NCI-H2107 (cell line): ENCODE measurements at places on chromosomes 2 and 18.
A peak's percentile ranks its signal among the peaks of the same experiment; 100 is the strongest.

DNA sequence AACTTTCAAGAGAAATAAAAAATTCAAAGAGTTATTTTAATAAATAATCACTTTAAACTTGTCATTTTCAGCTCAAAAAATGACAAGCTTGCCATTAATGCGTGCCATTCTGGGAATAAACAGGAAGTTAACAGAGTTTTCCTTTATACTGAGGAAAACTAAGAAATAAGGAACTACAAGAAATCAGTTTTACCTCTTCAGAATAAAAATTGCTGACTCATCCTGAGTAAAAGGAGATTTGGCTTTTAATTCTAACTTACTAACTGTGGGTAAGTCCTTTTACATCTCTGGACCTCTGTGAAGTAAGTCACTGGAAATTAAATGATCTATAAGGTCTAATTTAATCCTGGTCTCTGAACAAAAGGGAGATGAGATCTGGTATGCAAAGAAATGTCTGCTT, 16.1 kb downstream of the CEBPZ start:
- DNase-seq: no peak

GRCh38 chr2:47357483-47357882, 45.5 kb upstream of the MSH2 start:
- DNase-seq: no peak

- DNase-seq: no peak
Measured at GRCh38 chr2:61471905-61472805, 1.3 kb upstream of the USP34 start.

GRCh38 chr2:101369100-101369499, 18.2 kb downstream of the CREG2 start:
- DNase-seq: no peak

GRCh38 chr2:178542161-178542560, 61.9 kb downstream of the PLEKHA3 start:
- no peak for DNase-seq

- DNase-seq: no peak
Measured at GRCh38 chr2:112031473-112032223, 23.4 kb upstream of the TMEM87B start.

DNA sequence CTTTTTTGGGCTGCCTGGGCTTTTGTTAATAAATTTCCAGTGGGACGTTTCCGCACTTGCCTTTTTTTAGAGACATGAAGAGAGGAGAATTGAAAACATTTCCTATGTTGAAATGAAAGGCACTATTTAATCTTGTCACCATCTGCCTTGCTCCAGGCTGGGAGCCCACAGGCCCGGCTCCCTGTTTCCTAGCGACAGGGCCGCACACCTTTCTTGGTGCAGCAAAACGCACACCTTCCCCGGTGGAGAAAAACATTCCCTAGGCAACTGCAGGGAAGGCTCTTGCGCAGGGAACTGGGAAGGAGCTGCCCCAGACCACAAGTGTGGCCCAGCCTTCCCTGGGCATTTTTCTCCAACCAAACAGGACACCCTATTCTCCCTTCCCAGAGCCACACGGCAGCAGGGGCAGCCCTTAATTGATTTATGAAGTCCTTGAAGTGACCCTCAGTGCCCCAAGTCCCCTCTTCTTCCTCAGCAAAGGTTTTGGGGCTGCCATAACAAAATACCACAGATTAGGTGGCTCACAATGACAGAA, 132.9 kb upstream of the MSH6 start:
- DNase-seq: no peak

DNA sequence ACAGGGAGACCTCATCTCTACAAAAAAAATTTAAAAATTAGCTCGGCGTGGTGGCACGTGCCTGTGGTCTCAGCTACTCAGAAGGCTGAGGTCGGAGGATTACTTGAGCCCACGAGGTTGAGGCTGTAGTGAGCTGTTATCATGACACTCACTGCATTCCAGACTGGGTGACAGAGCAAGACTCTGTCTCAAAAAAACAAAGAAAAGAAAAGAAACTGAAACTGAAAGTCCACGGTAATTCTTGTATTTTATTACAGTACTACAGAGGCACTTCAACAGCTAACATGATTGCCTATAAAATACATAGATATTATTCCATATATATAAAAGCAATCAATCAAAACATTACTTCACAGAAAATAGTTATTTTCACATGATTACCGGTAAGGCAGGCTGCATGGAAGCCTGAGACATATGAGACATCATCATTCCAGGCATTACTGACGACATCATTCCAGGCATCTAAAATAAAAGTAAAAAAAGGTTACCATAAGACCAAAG, 23.1 kb downstream of the PRPF40A start:
- no peak for DNase-seq

DNA sequence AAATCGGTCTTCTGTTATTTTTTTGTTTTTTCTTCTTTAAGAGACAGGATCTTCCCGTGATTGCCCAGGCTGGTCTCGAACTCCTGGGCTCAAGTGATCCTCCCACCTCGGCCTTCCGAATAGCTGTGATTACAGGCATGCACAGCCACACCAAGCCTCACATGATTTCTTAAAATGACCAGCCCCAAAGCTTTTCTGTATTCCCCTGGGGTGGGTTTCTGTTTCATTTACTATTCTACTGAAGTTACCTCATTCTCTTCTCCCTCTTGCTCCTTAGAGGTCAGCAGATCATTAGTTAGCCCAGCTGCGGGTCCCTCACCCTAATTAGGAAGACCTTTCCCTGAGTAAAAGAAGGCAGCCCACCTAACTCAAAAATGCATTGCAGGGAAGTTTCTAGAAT, 27.6 kb downstream of the SLC1A4 start:
- no peak for DNase-seq

DNA sequence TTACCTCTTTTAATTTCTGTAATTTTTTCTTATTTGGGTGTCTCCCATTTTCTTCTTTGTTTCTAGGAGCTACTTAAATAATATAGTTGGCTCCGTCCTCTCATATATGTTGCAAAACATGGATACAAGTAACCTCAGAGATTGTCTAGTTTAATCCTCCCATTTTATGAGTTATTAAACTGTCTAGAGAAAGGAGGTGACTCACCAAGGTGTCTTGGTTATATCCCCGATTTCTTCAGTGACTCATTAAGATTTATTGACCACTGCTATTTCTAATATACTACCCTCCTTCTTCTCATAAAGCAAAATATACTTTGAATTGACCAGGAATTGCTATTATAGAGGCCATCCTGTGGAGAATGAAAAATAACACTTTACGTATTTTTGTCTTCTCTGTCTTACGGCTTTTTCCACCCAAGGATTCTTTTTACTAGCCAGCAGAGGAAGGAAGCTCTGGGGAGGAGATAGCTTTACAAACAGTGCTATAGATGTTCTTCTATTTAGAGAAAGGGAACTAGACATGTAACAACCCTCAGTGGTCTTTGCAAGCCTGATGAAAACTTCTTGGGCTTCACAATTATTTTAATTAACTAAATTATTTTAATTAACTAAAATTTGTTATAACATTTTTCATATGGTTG, 300.4 kb upstream of the TNP1 start:
- DNase-seq: no peak

DNA sequence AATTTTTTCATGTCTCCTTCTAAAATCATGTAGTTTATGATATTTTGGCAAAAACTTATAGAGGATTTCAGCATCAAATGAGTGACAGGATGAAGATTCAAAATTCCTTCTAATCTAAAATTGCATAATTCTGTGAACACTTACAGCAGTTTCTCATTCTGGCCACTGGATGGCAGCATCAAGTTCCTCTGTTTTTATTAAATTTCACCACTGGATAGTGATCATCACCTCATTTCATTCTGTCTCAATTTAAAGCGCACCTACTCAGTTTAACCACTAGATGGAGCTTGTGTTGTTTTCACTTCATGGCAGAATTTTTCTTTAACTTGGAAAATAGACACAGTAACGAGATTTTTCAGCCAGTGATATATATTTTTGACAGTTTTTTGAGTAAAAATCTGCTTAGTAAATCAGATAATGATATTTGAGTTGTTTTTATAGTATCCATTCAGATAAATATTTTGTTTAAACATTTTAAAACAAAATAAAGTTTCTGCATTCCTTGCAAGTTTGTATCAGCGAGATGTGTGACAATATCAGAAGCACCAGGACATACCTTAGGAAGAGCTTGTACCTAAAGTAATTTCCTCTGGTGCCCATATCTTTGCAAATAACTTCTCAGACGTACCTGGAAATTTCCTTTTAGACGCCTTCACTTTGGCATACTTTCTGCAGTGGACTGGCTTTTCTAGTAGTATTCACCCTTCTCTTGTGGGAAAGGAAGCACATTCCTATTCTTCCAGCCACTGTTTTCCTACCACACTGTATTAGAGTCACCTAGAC, 94.7 kb upstream of the ARHGAP15 start:
- peak; percentile 56 for DNase-seq

GRCh38 chr2:99112617-99113016, 28.9 kb upstream of the C2orf15 start:
- DNase-seq: no peak

GRCh38 chr2:54572636-54573536, 116.8 kb downstream of the SPTBN1 start:
- no peak for DNase-seq

DNA sequence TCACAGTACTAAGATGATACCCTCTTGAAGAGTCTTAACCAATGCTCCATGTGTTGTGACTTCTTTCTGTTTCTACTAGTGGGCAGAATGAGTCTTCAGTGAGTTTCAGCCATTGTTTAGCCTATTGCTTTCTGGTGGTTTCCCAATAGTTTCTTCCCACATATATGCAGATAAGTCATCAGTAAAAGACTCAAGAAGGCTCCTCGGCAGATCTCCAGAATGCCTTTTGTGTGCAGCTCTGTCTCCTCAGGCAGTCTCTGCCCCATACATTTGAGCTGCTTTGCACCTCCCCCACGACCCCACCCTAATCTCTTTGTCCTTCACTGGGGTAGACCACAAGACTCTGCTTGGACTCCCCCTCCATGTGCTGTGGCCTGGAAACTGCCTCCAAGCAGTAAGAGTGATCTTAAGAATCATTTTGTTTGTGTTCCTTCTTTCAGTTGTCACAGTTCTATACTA, 71.6 kb upstream of the CHRNA1 start:
- no peak for DNase-seq

GRCh38 chr2:28546242-28546641, 50.4 kb downstream of the PLB1 start:
- no peak for DNase-seq

- no peak for DNase-seq
Measured at GRCh38 chr2:122822319-122822718, 1066.9 kb downstream of the TSN start.

GRCh38 chr2:33042819-33043218, 96.1 kb downstream of the LTBP1 start:
- no peak for DNase-seq

- no peak for DNase-seq
Measured at GRCh38 chr2:142992840-142993239, 115.4 kb downstream of the KYNU start.

- no peak for DNase-seq
Measured at GRCh38 chr18:12479536-12479935, 71.8 kb downstream of the PRELID3A start.

DNA sequence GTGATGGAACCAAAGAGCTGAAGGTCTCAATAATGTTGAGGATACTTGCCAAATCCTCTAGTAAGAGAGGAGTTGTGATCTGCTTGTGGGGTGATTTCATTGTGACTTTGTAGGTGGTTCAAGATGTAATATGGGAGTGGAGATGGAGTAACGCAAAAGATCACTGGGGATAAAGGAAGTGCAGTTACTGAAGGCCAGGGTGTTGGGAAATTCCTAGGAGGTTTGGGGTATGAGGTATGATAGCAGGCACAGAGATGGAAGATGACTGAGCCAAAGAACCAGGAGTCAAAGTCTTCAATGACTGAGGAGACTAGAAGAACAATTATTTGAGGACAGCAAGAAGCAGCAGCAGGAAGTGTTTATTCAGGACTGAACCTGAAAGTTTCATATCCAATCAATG, 222.6 kb downstream of the NCKAP5 start:
- no peak for DNase-seq

- DNase-seq: no peak
Measured at GRCh38 chr2:60045456-60045855, 508.0 kb downstream of the BCL11A start.

- no peak for DNase-seq
Measured at GRCh38 chr2:9300214-9300613, 93.6 kb downstream of the ASAP2 start.

GRCh38 chr2:216098421-216099334, 10.5 kb upstream of the XRCC5 start:
- DNase-seq: no peak

DNA sequence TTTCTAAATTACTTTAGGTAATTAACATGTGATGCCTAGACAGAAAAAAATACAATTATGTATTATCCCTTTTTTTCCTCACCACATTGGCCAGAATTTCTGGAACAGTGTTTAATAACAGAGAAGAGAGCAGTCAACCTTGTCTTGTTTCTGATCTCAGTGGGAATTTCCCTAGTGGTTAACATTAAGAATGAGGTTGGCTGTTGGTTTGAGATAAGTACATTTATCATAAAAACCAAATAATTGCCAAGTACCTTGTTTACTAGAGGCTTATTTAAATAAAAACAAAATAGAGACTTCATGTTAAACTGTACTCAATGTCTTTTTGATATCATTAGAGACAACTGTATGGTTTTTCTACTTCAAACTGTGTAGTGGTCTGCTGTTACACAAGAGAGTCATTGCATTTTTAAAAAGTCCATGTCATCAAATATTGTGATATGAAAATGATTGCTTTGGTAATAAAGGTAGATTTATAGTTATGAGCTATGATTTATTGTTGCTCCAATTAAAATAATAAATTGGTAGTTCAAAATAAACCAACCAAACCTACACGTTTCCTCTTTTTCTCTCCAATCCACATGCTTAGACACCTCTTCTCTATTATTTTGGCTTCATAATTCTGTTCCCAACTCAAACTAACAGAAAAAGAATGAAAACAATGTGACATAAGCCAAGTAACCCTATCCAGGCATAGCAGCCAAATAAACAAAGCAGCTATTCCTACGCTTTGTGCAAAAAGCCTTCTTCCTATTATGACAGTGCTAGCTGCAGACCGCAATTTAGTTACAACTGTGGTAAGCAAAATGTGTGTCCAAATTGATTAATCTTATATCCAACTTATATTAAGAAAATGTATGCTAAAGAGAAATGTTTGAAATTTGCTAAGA, 20.9 kb upstream of the TANK start:
- no peak for DNase-seq

- DNase-seq: no peak
Measured at GRCh38 chr18:79604913-79605880, 74.4 kb upstream of the CTDP1 start.

- no peak for DNase-seq
Measured at GRCh38 chr2:226652369-226652768, 147.3 kb downstream of the IRS1 start.

- no peak for DNase-seq
Measured at GRCh38 chr2:136060416-136060815, 57.5 kb downstream of the CXCR4 start.
